ENCODE measurements at places on chromosomes 1 and 21. TPM values are rescaled to one million over a fixed set of nuclear protein-coding genes. Genes with fewer than 3 reads are reported as not detected.

CCDC17 gene
- total RNA-seq = 3.0 TPM

SHC1 gene
- total RNA-seq = 153 TPM

- DNase-seq = peak; percentile 46
- H3K27ac ChIP-seq = no peak overlapping the region
- no peak overlapping the region for H3K4me3 ChIP-seq
- no peaks in the 10 kb centered on the region for H3K27me3 ChIP-seq
Observed at GRCh38 chr1:201421041-201421440, 489 bp downstream of the TNNI1 start.

- H3K4me3 ChIP-seq = no peak overlapping the region
- DNase-seq = peak; percentile 82
- H3K36me3 ChIP-seq = no peaks in the 10 kb centered on the region
- H3K4me1 ChIP-seq = no peaks in the 10 kb centered on the region
- H3K27me3 ChIP-seq = no peaks in the 10 kb centered on the region
- H3K27ac ChIP-seq = no peak overlapping the region
Observed at GRCh38 chr1:206472454-206472853, 2.2 kb downstream of the IKBKE start.

OR2T5 gene
- total RNA-seq = 0.09 TPM

KRTAP19-3 gene
- total RNA-seq = not detected

GRCh38 chr21:33688353-33688752 lies 46.1 kb downstream of the ITSN1 start:
- no peaks in the 10 kb centered on the region for H3K36me3 ChIP-seq
- no peaks in the 10 kb centered on the region for H3K27me3 ChIP-seq
- H3K27ac ChIP-seq = no peak overlapping the region
- H3K4me1 ChIP-seq = peaks cover 28% of the 10 kb centered on the region
- H3K4me3 ChIP-seq = no peak overlapping the region

DNA sequence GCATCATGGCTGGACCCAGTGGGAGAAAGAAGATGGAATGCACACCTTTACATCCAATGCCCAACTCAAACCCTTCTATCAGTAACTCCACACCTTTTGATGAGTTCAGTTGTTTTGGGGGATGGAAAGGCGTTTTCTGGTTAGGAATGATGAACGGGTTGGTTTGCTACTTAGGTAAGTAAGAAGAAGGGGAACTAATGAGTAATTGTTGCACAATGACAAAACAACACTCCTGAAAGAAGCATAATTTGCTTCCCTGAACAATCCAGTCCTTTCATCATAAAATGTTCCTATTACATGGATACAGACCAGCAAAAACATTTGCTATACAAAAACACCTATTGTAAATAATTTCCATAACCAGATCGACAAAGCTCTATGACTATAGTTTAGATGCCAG lies 35.9 kb upstream of the NFIA start:
- peaks cover 8% of the 10 kb centered on the region for H3K4me1 ChIP-seq
- no peaks in the 10 kb centered on the region for H3K36me3 ChIP-seq
- no peak overlapping the region for H3K27ac ChIP-seq
- peaks cover 5% of the 10 kb centered on the region for H3K27me3 ChIP-seq
- H3K4me3 ChIP-seq = no peak overlapping the region

DNA sequence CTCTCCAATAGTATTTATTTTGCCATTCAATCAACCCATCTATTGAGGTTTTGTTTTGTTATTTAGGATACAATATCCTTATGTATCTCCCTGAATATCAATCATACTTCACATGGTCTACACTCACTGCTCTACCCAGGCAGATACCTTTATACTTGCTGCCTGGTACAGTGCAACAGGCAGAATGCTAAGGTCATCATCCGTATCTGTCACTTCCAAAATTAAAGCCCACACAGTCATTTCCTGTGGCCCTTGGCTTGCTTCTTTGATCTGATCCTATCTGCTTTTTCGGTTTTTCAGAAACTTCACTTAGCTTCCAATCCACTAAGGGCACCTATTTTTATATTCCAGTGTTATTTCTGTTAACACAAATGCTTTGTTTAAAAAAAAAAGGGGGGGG lies 22.3 kb upstream of the ZZZ3 start:
- no peak overlapping the region for H3K4me3 ChIP-seq
- H3K4me1 ChIP-seq = no peaks in the 10 kb centered on the region
- no peaks in the 10 kb centered on the region for H3K27me3 ChIP-seq
- H3K27ac ChIP-seq = no peak overlapping the region
- H3K36me3 ChIP-seq = peaks cover 8% of the 10 kb centered on the region
- DNase-seq = no peak

GRCh38 chr1:169487133-169487532 lies 1.4 kb upstream of the SLC19A2 start:
- H3K27me3 ChIP-seq = no peaks in the 10 kb centered on the region
- peaks cover 5% of the 10 kb centered on the region for H3K4me1 ChIP-seq
- H3K4me3 ChIP-seq = no peak overlapping the region

DNA sequence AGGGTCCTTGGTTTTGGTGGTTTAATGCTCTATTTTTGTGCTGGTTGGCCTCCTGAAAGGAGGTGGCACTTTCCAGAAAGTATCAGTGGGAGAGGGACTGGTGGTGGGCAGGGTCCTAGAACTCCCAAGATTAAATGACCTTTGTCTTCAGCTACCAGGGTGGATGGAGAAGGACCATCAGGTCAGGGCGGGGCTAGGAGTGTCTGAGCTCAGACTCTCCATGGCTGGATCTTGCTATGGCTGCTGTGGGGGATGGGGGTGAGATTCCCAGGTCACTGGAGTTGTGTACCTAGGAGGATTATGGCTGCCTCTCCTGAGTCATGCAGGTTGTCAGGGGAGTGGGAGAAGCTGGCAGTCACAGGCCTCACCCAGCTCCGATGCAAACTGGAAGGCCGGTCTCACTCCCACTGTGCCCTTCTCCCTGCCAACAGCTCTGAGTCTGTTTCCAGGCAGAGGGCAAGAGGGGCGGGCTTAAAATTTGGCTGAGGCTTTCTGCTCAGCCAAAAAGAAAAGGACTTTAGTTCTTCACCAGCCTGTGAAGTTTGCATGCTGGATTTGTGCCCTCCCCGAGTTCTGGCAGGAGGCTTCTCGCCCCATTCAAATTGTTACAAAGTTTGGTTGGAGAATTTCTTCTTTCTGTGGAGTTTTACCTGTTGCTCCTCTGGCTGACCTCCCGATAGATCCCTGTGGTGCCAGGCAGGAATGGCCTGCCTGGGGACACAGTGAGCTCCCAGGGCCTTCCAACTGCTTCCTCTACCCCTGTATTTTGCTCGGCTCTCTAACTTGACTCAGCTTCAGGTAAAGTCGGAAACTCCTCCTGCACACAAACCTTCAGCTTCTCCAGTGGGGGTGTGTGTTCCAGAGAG lies 13.1 kb upstream of the KYAT3 start:
- DNase-seq = no peak
- H3K4me1 ChIP-seq = no peaks in the 10 kb centered on the region
- H3K27ac ChIP-seq = no peak overlapping the region
- H3K36me3 ChIP-seq = peaks cover 13% of the 10 kb centered on the region
- no peak overlapping the region for H3K4me3 ChIP-seq
- H3K27me3 ChIP-seq = no peaks in the 10 kb centered on the region

OR2T11 gene
- total RNA-seq = 0.57 TPM

All from kidney (tissue), 22 donors.